Activated naive CD8-positive, alpha-beta T cell treated with anti-CD3 and anti-CD28 coated beads, Interleukin-2, amount 50 U/mL, for 24 hours (primary cell): ENCODE measurements at places on chromosomes 7 and 10.

GRCh38 chr7:150375662-150376521 is 3.2 kb upstream of the ZNF775 start:
- peak; percentile 51 for DNase-seq

GRCh38 chr7:138238734-138239659 is 162.7 kb downstream of the AKR1D1 start:
- no peak for DNase-seq

DNA sequence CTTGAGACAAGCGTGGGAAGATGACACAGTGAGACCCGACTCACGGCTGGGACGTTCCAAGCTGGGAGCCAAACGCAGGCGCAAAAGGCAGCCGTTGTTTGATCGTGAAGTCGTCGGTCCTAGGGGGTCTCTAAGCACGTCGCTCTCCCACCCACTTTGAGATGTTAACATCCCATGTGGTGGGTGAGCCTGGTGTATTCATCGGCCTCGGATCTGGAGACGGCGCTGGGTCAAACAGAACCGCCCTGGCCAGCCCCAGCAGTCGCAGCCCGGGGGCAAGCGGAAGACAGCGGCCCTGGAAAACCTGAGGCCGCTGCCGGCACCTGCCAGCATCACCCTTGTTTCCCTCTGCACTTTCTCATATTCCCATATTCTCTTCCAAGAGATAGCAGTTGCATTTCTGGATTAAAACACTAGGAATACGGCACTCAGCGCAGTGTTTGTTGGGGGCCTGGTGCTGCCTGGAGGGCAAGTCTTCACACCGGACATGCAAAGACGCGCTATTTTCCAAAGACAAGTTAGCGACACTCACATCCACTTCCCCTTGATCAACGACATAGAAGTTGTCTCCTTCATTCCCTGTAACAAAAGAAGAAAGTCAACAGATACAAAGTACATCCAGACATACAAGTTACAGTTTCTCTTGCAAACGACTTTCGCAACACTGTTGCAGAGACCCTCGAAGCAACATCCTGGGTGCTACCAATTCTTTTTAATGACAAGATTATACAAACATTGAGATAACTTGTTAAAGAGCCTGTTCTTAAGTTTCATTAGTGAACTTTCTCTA is 86.2 kb upstream of the PDGFA start:
- no peak for DNase-seq

DNA sequence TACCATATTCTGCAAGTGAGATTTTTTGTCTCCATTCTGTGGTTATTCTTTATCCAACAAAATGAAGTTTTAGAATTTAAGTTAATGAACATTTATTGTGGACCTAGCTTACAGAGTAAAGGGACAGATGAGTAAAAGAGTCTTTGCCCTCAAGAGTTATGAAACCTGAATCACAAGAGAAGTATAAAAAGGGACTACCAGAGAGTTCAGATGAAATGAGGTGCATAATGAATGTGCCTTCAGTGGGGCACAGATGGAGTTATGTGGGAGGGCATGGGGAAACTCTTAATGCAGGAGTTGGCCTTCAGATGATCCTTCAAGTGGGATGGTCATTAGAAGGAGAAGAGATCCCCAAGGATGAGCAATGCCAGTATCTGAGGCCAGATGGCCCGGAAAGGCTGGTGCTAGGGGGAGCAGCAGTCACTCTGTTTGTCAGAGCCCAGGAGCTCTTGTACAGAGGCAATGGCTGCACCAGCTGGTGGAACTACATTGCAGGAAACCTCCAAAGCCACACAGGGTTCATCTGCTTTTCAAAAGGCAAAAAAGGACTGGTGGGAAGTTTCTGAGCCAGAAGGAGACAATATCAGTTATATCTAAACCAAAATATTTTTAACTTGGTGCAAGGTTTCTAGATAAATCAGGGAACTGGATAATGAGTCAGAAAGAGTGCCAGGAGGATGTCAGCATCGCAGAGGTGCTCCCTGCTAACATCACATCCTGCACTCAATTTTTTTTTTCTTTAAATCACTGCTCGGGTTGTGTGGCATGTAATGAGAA is 162.0 kb downstream of the KLF6 start:
- peak; percentile 23 for DNase-seq

GRCh38 chr7:87220734-87221215 is 1.2 kb upstream of the TMEM243 start:
- no peak for DNase-seq

GRCh38 chr10:29124864-29125263 is 164.0 kb upstream of the LYZL1 start:
- no peak for DNase-seq

GRCh38 chr10:14880229-14880628 is 1.6 kb downstream of the SUV39H2 start:
- no peak for DNase-seq

DNA sequence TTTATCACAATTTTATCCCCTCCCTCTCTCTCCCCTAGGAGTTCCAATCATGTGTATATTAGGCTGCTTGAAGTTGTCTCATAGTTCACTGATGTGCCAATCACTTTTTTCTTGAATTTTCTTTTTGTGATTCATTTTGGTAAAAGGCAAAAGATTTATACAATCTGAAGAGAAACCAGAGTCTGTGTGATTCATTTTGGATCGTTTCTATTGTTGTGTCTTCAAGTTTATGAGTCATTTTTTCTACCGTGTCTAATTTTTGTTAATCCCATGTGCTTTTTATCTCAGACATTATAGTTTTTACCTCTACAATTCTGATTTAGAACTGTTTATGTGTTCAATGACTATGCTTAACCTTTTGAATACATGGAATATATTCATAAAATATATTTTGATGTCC is 483.9 kb upstream of the AUTS2 start:
- DNase-seq, result no peak

- DNase-seq, result no peak
Observed at GRCh38 chr7:17374654-17375053, 76.2 kb downstream of the AHR start.

GRCh38 chr7:608361-608760 is 88.7 kb upstream of the PDGFA start:
- DNase-seq, result no peak

DNA sequence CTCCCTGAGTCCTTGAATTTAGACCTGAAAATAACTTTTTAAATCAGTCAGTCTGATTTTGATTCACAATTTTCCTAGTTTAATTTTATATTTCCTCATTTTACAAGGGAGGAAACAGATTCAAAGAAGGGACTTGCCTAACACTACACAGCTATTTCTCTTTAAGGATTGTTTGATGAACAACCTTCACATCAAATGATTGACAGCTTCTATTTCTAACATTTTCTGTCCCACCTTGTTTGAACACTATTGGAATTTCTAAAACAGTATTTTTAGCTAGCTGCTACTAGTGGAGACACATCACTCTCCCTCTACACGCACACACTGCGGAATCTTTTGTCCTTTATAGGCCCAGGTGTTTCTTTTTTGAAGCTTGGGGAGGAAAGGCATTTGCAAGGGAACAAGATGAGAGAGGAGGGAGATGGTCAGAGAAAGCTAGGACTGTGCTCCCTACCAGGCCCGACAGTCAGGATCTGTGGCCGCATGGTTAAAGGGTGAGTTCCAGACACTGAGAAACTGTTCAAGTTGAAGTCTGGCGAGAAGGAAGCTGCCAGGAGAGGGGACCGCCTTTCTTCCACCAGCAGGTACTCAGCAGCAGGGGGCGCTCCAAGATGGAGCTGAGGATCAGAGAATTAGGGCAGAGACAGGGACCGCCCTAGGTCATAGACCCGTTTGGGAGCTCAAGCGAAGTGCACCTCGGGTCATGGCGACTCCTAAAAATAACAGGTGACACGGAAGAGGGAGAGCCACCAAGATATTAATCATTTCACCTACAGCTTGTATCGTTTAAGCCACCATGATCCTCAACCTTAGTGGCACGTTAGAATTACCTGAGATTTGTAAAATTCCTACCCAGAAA is 49.7 kb downstream of the DNAJC12 start:
- DNase-seq, result peak; percentile 84
